NCI-H1436 (cell line): ENCODE measurements at places on chromosomes 3 and 15.

DNA sequence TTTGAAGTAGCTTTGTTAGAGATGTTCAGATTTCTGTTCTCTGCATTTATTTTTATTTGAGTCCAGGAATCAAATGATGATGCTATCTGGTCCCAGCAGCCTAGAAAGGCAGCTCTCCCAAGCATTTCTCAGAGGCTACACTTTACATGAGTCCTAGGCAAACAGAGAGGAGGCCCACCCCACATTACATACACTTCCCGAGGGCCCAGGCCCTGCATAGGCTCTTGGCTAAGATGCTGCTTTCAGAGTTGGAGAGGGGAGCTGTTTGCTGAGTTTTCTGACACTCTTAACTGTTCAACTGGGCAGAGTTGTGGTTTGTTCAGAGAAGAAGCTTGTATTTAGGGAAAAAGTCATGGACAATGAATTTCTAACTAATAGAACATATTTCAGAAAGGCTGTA is 117.9 kb upstream of the RGMA start:
- DNase-seq: no peak

GRCh38 chr3:13538520-13539291 is 10.2 kb upstream of the FBLN2 start:
- no peak for DNase-seq

GRCh38 chr3:143244516-143245063 is 125.0 kb downstream of the CHST2 start:
- no peak for DNase-seq

DNA sequence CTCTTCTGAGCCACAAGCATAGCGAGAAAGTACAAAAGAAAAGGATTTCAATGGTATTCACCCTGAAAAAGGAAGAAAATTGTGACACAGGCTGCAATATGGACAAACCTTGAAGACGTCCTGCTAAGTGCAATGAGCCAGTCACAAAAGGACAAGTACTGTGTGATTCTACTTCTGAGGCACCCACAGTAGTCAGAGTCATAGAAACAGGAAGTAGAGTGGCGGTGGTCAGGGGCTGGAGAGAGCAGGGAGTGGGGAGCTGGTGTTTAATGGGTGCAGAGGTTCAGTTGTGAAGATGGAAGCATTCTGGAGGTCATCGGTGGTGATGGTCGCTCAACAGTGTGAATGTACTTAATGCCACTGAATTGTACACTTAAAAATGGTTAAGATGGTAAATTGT is 180.5 kb downstream of the APBA2 start:
- DNase-seq: no peak

DNA sequence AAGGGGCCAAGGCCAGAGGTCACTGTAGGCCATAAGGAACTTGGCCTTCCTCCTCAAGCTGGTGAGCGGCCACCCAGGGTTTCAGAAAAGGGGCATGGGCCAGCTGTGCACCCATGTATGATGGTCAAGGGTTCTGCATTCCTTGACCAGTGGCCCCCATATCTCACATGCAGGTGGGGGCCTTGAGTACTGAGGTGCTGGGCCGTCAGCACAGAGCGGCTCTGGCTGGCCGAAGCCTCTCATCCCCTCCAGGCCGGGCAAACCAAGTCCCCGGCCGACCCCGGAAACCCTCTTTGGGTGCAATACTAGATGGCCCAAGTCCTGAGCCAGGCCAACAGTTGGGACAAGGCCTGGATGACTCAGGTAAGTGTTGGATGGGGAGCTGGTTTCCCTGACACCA is 9.5 kb downstream of the ALG3 start:
- no peak for DNase-seq

DNA sequence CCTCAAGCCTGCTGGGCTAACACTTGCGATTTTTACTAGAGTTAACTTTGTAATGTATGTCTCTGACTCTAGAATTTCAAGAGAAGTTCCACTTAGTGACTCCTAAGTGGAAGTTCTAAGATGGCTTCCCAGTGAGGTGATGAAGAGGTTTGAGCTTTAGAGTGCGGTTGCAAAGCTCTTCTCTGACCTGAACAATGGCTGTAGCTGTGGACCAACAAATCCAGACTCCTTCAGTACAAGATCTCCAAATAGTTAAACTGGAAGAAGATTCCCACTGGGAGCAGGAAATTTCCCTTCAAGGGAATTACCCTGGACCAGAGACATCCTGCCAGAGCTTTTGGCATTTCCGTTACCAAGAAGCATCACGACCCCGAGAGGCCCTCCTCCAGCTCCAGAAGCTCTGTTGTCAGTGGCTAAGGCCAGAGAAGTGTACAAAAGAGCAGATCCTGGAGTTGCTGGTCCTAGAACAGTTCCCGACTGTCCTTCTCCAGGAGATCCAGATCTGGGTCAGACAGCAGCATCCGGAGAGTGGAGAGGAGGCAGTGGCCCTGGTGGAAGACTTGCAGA is 22.3 kb downstream of the WDR73 start:
- DNase-seq: no peak

- no peak for DNase-seq
Observed at GRCh38 chr3:29354894-29355293, 74.0 kb downstream of the RBMS3 start.

DNA sequence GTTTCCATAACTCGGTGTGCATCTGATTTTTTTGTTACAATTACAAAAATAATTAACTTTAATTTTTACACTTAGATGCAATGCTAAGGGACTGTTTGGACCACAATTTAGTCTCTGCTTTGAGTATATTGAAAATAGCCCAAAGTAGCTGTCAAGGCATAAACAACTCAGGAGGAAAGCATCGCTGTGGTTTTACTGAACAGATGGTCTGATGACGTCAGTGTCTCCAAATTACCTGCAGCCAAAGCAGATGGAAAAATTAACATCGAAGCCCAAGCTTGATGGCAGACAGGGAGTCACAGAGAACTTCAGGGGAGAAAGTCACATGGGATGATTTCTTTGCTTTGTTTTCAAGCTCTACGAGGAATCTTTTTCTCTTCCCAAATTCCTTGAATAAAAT is 83.1 kb upstream of the PLCL2 start:
- DNase-seq: no peak

DNA sequence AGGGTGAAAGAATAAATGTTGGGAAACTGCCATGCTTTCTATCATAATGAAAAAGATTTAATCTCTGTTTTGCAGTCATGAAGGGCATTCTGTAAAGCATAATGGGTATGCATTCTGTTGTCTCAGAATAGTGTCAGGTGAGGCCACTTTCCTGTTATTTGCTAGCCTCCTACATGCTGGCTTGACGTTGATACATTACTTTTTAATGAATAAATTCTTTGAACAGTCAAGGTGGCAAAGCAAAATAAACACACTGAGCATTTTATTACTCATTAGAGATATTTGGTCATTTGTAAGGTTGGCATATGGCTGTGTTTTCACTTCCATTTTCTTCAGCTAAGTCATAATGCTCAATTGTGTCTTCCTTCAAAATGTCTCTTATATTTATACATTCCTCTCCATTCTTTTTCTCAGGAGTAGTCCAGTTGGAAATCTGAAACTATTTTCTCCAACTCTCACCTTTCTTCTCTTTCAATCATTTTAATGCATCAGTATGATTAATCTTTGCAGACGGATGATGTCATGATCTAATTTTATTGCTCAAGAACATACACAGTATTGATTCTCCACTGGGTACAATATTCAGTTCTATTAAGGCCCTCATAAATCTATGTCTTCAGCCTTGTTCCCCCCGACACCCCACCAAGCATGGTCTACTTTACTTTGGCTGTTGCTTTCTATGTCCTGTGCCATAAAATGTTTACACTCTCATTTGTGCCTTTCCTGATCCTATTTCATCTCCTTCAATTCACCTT is 290.7 kb downstream of the GBE1 start:
- no peak for DNase-seq

DNA sequence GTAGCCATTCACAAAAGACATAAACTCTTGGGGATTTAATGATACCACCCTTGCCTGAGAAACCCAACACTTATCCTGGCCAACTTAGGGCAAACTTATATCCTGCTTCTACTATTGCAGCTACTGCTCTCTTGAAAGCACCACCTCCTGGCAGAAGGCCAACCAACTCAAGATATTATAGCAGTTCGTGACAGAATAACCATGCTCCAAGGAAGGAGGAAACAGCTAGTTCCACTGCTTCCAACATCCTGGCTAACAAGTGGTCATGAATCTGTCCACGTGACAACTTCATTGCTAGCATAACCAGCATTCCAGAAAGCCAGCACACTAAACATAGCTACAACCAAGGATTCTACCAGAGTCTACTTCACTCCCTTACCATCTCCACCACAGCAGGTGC is 1037.5 kb downstream of the TBL1XR1 start:
- DNase-seq: no peak

DNA sequence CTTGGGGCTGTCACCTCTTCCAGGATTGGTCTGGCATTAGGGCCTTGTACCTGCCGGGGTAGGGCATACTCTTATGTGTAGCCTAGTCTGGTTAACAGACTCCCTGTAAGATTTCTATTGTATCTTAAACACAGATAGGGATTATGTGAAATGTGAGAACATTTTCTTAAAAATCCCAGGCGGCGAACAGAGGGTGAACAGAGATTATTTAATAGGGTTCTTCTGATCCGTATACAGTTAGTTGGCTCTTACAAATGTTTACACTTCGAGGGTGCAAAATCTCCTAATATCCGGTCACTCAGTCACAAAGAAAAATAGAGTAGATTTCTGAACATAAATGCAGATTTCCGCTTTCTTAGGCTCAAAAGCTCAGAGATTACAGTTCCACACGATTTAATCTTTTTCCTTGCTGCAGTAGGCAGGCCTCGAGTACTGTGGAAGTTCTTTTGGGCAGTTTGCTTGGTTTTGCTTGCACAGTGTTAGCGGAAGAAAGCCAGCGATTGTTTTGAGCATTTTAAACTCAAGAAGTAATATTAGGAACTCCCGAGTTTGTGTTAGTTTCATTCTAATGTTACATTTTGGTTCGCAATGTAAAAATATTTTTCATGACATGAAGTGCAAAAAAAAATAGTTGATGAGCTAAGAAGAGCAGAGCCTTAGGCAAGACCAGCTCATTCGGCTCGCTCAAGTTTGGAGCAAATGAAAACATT is 993 bp downstream of the PLCL2 start:
- no peak for DNase-seq

DNA sequence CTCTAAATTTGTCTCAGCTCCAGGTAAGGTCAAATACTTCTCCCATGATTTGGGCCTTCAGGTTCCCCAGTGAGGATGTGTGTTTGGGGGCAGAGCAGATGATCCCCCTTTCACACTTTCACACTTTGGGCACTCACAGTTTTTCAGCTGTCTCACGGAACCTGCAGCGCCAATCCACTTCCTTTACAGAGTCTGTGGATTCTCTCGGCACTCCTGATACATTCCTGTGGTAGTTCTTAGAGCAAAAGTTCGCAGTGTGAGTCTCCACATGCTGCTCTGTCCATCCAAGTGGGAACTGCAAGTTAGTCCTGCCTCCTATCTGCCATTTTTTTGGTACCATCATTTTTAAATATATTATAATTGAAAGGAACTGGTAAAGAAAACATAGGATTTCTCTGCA is 20.2 kb upstream of the CPOX start:
- DNase-seq: no peak

- DNase-seq: no peak
Observed at GRCh38 chr3:172846103-172846561, 95.6 kb downstream of the ECT2 start.

DNA sequence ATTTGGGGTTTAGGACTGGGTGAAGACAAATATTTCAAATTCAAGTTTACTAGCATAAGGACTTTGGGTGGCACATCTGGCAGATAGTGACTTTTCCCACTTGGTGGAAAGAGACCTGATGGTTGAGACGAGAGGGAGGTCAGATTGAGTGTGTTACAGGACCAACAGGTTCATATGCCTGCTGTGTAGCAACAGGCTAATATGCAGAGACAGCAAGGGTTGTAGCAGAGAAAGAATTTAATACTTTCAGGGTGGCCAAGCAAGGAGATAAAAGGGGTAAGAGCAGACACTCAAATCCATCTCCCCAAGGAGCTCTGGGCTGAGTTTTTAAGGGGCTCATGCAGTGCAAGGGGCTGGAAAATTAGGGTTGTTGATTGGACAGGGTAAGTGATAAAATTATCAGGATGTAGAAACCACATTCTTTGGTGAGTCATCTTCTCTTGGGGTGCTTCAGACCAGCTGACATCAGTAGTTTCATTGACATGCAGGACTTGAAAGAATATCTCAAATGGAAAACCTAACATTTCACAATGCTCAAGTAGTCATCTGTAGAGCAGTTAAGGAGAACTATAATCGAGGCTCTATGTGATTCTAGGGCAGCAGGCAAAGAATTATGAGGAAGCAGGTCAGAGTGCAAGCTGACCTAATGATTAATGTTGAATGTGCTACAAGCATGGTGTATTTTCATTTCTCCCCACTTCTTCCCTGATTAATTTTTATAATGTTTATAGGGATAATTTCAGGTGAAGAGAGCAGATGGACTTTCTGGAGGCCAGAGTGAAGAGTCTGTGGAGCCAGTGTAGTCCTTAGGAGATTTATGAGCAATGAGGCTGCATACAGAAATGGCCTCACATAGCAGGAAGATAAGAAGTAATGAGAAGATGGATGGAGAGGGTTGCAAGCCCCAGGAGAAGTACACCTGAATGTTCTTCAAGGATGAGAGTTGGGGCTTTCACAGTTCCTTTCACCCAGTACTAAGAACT is 13.7 kb downstream of the FOXB1 start:
- no peak for DNase-seq

DNA sequence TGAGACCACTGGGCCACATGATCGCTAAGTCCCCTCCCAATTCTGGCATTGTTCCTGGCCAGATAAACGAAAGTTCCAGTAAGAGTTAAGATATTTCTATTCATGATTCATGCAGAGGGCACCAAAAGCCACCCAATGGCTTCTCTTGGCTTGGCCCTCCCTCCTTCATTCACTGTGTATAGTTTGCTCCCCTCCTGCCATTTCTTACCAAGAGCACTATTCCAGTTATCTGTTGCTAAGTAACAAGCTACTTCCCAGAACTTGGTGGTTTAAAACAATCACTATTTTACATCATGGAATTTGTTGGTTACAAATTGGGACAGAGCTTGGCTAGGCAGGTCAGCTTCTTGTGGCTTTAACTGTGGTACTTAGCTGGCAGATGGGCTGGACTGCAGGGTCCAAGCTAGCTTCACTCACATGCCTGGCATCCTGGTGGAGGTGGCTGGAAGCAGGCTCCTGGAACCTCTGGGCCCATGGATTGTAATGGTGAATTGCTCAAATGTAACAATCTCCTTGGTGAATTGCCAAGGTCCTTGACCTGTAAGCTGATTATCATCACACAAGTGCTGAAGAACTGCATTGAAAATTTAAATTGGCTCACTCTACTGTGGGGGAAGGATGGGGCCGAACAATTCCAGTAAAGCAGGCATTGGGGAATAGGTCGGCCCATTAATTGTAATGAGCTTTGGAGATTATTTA is 16.6 kb downstream of the EAF1 start:
- DNase-seq: no peak

- DNase-seq: no peak
Observed at GRCh38 chr3:46291046-46291445, 48.8 kb downstream of the CCR3 start.
